ENCODE measurements at places on chromosomes 2 and 18.

DNA sequence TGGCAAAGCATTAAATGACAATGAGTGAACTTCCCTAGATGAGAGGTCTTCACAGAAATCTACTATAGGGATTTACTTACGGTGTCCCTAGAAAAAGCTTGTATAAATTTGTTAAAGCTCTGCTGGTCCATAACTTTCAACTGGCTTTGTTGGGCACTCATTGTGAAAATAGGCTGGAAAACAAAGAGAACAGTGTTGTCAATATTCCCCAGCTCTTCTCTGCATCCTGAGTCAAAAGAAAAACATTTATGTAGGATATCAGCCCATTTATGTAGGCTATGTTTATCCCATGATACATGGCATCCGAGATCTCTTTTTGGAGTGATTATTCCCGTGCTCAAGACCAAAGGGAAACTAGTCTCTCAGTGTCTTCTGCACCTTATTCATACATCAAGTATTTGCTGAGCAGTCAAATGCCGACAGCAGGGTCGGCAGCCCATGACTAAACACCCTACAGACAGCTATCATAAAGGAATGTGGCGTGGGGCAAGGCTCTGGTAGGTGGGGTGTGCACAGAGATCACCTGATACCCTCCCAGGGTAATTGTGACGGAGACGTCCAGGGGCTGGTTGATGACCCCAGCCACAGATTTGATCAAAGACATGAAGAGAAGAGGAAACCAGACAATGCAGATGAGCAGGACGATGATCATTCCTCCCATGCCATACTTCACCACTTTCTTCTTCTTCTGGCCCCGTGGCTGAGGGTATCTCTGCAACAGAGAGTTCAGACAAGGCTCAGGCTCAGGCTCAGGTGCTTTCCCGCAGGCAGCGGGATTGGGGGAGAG is 155.9 kb downstream of the NAPG start:
- no peak for DNase-seq

GRCh38 chr2:15868186-15868585 is 72.2 kb upstream of the MYCN start:
- DNase-seq = no peak

GRCh38 chr2:200430017-200430416 is 79.9 kb downstream of the KCTD18 start:
- DNase-seq = no peak

DNA sequence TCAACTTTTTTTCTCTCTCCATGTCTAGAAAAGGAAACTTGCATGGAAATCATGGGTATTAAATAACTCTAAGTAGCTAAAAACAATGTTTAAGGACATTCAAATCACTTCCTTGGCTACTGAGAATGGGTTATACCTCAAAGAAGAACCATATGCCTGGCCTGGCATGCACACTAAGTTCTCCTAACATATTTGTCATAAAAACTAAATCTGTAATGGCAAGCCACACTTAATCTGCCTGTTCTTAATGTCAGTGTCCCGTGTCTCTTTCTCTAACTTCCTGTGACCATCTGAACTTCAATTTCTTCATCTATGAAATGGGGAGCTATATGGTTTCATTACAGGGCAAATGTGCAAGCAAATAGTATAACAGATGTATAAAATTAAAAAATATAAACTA is 11.1 kb downstream of the PDE1A start:
- no peak for DNase-seq

GRCh38 chr2:112757265-112757664 is 7.1 kb downstream of the CKAP2L start:
- DNase-seq = no peak

DNA sequence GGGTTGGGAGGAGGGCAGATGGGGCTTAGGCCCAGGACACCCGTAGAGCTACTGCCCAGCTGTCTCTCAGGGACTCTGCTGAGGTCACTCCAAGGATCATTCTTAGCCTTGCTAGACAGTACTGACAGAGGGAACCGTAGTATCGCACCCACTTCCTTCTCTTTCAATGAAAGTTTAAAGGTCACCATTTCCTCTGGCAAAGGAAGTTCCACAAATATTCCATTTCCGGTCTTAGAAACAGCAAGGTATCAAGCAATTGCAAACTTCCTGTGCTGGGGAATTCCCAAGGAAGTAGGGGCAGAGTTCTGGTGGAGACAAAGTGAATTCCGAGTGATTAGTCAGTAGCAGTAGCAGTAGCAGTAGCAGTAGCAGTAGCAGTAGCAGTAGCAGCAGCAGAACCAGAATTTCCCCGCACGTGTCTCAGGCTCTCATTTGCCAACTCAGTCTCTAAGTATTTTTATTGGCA is 24.7 kb downstream of the IL1B start:
- DNase-seq = no peak

GRCh38 chr2:233228376-233228775 is 23.1 kb upstream of the ATG16L1 start:
- DNase-seq = no peak

DNA sequence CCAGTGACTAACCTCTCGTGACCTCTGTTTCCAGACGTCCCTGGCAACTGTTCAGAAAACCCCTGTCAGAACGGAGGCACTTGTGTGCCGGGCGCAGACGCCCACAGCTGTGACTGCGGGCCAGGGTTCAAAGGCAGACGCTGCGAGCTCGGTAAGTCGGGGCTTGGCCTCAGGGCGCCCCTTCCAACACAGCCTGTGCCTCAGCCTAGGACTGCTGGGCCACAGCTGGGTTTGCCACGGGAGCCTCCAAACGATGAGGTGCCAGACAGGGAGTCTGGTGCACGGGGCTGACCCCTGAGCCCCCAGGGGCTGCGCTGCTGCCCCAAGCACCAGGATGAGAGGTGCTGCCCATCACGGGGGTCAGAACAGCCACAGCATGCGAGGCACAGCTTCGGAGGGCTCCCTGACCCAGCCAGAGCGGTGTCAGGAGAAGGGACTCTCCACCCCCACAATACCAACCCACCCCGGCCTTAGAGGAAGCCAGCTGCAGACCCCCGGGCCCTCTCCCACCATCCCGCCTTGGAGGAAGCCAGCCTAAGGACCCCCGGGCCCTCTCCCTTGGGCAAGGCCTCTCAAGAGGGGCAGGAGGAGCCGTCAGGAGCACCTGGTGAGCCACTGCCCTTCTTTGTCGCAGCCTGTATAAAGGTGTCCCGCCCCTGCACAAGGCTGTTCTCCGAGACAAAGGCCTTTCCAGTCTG is 20.3 kb downstream of the MTERF4 start:
- no peak for DNase-seq

DNA sequence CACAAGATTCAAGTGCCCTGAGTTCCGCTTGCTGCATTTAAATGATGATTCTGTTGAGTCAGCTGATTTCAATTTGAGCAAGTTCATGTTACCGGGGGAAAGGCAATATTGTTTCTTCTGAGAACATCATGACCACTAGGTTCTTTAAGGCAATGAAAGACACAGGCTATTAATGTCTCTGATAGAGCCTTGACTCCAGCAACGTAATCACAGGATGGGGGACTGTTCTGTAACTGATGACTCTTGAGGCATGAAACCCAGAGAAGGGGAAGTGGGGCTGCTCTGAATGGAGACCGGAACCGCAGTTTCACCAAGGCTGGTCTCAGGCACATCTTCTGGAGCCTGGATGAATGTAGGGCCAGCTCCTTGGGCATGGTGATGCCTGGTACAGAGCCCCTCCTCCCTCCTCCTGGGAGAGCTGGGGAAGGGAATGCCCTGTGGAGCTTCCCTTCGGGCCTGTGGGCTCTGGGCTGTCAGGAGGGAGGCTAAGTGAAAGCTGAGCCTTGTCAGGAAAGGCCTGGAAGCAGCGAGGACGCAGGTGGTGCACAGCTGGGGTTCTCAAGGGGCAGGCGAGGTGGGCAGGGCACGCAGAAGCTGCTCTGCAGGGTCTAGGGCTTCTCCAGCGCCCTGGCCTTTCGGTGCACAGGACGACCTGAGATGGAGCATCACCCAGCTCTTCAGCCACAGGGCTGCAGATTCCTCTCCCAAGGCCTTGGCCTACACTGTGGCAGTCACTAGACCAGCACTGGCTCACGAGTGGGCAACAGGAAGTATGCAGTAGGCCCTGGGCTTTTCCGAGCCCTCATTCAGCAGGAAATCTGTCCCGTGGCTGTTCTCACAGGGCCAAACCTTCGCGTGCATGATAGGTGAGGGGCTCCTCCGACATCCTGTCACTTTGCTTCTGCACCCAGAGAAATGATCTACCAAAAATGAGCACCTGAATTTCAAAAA is 36.6 kb upstream of the PRLH start:
- DNase-seq = no peak

GRCh38 chr18:32298171-32298667 is 108.4 kb downstream of the MEP1B start:
- no peak for DNase-seq

DNA sequence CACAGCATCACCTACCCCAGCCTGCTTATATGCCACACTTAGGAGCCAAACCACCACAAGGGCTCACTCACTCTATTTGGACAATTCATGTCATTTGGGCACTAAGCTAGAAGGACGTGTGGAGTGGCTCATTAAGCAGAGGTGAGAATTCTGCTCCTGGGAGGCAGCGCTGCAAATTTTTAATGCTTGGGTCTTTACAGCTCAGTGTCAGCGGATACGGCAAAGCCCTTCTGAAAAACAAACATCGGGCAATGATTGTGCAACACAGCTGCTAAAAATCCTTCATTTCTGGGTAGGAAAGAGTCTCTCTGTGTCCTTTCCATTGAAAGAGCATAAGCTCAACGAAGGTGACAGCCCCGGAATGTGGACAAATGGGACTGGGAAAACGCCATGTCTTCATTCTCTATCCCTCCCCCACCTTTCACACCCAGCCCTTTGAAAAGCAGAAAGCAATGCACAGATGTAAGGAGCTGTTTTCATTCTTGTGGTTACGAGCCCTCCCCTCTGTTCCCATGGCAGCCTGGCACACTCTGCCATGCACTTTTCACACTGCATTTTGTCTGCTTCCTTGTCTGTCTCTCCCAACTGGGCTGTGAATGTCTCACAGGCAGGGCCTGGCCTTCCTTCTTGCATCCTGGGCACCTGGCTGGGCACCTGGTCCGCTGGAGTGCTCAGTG is 16.0 kb downstream of the TMEM177 start:
- DNase-seq = no peak

DNA sequence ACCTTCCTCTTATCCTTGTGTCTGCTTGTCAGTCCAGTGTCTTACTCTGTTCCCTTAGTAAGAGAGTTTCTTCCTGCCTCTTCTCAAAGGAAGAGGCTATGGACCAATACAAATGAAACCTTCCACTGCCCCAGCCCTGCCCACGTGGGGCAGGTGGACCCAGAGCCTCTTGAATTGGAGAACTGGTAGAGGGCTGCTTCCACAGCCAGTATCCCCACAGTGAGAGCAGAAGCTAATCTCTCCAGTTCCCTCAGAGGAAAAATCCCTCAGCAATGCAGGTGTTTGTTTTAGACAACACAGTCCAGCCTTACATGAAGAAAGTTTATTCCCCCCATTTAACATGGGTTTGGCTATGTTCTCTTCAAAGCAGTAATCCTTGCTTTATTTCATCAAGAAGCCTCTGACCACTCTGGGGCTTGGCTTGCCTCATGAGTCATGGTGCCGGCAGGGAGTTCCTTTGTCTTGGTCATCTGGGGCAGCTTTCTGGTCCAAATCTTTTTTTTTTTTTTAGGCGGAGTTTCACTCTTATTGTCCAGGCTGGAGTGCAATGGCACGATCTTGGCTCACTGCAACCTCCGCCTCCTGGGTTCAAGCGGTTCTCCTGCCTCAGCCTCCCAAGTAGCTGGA is 6.5 kb upstream of the CYBRD1 start:
- DNase-seq = no peak

GRCh38 chr2:20600756-20601325 is 50.1 kb downstream of the HS1BP3 start:
- DNase-seq = no peak

- no peak for DNase-seq
These were observed 56.2 kb downstream of the EMILIN2 start for GRCh38 chr18:2903006-2903405.

DNA sequence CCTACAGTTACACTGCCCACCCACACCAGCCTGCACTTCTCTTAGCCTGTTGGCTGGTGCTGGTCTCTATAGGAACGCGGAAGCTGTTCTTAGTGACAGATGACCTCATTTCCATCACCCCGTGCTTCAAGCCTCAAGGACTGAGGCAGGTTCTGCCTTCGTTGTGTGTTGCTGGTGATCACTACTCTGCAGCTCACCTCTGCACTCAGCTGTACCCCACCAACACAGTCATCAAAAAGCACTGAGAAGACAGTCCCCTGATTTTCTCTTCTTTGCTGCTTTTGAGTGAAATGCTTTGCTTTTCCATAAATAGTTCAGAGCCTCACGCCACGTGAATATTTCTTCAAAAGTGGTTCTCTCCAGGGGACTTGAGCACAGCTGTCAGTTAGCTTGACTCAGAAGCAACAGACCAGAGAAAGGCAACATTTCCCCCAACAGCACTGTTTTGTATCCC is 225.7 kb upstream of the CCDC150 start:
- no peak for DNase-seq

DNA sequence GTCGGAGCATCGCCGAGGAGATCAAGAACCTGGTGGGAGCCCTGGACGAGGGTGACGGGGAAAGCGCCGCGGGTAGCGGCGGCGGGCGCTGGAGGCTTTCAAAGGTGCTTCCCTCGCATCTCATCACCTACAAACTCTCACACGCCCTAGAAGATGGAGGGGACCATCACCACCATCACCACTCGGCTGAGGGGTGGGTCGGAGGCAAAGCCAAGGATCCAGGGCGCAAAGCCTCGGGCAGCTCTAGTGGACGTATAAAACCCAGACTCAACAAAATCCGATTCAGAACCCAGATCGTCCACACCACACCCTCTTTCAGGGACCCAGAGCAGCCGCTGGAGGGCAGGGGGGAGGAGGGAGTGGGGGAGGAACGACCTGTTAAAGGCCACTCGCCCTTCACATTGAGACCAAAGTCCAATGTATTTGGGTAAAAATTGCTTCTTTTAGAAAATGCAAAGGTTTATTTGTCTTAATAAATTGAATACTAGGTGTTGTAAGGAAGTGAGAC is 1.5 kb downstream of the SOWAHC start:
- DNase-seq = no peak

DNA sequence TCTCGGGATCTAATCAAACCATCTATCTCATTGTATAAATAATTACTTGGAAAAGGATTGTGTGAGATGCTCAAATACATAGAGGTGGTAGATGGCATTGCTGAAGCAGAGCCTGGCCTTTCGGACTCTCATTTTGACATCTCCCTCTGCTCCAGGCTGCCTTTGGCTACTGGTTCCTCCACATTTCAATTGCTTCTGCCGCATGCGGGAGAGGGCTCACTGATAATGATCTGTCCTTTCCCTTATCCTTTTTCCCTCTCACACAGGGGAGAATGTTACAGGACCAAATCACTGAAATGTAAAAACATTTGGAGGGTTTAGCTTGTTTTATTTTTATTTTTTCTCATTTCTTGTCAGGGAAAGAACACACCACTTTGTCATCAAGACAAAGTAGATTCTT is 380.6 kb upstream of the UBE2E3 start:
- DNase-seq = no peak

DNA sequence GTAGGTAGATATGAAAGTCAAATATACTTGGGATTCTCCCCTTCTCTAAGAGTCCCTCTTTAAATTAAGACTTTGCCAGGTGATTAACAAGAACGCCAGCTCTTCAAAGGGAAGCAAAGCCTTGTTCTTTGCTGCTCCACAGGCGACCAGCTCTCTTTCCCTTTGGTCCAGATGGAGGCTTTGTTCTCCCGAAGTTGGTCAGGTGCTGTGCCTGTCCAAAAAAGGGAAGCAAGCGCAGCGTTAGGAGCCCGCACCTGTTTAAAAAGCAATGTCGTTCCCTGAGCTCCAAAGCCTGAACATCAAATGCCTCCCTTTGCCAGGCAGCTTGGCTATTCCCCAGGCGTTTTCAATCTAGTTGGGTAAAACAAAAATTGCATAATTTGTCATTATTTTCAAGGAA is 1913.1 kb upstream of the PIK3C3 start:
- DNase-seq = no peak

- no peak for DNase-seq
These were observed 141.8 kb downstream of the ACKR3 start for GRCh38 chr2:236711440-236711839.

- DNase-seq = no peak
These were observed 98.2 kb upstream of the FOSL2 start for GRCh38 chr2:28294451-28294850.
